Ascending aorta (tissue), 2 donors: ENCODE measurements at places on chromosomes 11 and 22. TPM values are rescaled to one million over a fixed set of nuclear protein-coding genes. Genes with fewer than 3 reads are reported as not detected.

Gene MSANTD4
- total RNA-seq: 13.6 TPM

Gene C11orf87
- not detected for total RNA-seq

Gene PDGFD
- 50.6 TPM for total RNA-seq

Gene WNT7B
- not detected for total RNA-seq

Gene WBP2NL
- total RNA-seq: not detected

Gene OR51B4
- total RNA-seq: not detected

Gene AGBL2
- not detected for total RNA-seq

Gene CFAP300
- total RNA-seq: not detected

Gene TRAF6
- 4.8 TPM for total RNA-seq
